ENCODE measurements at places on chromosomes 3 and 15.

DNA sequence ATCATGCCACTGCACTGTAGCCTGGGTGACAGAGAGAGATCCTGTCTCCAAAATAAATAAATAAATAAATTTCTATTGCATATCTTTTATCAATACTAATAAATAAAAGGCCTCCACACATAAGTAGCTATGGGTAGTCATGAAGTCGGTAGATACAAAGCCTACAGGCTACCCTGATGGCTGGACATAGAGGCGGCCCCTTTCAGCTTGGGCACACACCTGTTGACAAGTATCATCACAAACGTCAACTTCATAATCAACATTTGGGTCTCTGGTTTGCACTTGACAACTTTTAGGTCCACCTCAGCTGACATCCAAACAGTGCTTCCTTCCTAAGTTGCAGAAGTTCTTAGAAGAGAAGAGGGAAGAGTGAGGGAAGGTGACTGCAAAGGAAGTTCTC, 53.4 kb downstream of the ITGA11 start:
- DNase-seq, result no peak

DNA sequence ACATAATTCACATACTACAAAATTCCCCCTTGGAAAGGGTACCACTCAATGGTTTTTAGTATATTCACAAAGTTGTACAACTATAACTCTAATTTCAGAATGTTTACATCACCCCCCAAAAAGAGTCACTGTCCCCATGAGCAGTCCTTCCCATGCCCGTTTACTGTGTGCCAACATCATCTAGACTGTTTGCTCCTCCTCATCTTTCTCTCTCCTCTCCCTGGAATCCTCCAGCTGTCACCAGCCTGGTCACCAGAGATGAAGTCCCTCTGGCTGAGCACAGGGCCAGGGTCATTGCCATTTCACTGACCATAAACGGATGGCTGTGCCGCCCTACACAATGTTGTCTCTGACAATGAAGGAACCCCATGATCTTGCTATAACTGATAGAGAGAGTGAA, 45.2 kb downstream of the C2CD4B start:
- DNase-seq, result no peak

GRCh38 chr3:177144922-177145321, 52.4 kb downstream of the TBL1XR1 start:
- DNase-seq, result no peak

GRCh38 chr3:52743721-52744120, 27.0 kb downstream of the NEK4 start:
- no peak for DNase-seq

DNA sequence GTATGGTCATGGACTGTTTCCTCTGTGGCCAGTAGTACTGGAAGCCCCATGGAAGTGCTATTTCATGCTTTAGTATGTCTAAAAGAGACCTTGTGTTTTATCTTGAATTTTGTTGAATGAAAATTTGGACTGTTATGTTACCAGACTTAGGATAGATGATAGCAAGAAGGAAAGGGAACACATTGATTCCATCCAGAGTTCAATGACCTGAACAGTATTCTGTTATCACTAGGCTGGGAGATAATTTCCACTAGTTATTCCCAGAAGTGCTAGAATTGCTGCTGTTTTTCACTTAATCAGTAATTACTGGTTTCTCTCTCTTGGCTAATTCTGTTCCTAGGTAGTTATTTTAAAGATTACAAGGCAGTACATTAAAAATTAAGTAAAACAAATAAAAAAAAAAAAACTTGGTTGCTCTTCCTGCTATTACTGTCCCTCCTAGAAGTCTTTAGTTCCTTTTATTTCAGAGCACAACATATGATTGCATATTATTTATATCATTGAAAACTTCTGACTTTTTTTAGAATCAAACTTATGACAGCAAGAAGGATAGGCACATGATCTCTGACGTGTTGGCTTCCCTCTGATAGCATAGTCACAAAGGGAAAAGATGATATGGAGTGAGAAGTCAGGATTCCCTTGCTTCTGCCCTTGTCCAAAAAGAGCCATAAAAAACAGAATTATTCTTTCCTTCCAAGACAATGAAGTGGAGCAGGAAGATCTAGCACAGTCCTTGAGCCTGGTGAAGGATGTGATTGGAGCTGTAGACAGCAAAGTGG, 72.2 kb downstream of the KLHL25 start:
- DNase-seq, result no peak

- no peak for DNase-seq
Measured at GRCh38 chr3:184368586-184369183, 7.2 kb downstream of the POLR2H start.

All from activated effector memory CD4-positive, alpha-beta T cell treated with Interleukin-2 at 50 U/mL for 16 hours (primary cell).